ENCODE measurements at places on chromosomes 1 and 21.

DNA sequence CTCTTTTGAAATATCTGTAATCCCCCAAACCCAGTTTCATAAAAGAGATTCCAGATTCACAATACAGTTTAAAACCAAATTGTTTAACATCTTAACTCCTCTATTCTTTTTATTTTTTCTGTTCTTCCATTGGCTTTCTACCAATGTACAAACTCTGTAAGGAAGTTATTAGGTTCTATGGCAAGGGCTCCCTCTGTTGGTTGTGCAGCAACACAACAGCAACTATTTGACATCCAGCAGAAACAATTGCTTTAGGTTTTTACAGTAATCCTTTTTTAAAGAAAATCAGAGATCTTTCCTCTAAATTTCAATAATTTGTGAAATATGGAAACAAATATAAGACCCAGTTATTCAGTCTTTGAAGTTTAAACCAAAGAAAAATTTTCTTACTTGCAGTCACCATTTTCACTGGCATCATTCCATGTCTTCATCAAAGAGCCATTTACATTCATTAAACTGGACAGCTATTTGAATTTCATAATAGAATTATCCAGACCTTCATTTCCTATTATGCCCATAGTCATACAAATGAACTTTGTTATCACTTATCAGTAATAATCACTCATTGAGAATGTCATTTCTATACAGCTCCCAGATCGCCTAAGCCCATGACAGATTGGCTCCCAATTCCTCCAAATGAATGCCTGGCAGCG lies 46.5 kb upstream of the RNF11 start:
- peak; percentile 13 for DNase-seq

- DNase-seq = no peak
Observed at GRCh38 chr21:28099001-28099705, 893.5 kb downstream of the LTN1 start.

GRCh38 chr1:31663622-31664452 lies 19.2 kb upstream of the PEF1 start:
- peak; percentile 25 for DNase-seq

DNA sequence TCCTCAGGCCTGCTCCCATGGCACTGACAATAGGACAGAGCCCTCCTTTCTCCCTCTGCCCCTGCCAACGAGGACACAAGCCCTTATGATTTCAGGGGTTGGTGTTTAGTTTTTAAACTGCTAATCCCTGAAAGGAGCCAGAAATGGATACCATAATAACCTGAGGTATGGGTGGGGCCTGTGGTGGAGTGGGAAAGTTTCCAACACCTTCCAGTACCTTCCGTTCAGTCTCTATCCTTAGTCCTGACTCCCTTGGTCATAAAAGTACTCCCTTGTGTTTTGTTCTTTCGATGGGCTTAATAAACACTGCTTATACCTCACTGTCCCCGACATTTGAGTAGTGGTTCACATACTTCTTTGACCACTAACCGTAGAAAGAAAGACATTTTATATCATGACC lies 141.8 kb upstream of the MAGI3 start:
- no peak for DNase-seq

- no peak for DNase-seq
Observed at GRCh38 chr1:211738691-211739301, 63.4 kb upstream of the NEK2 start.

DNA sequence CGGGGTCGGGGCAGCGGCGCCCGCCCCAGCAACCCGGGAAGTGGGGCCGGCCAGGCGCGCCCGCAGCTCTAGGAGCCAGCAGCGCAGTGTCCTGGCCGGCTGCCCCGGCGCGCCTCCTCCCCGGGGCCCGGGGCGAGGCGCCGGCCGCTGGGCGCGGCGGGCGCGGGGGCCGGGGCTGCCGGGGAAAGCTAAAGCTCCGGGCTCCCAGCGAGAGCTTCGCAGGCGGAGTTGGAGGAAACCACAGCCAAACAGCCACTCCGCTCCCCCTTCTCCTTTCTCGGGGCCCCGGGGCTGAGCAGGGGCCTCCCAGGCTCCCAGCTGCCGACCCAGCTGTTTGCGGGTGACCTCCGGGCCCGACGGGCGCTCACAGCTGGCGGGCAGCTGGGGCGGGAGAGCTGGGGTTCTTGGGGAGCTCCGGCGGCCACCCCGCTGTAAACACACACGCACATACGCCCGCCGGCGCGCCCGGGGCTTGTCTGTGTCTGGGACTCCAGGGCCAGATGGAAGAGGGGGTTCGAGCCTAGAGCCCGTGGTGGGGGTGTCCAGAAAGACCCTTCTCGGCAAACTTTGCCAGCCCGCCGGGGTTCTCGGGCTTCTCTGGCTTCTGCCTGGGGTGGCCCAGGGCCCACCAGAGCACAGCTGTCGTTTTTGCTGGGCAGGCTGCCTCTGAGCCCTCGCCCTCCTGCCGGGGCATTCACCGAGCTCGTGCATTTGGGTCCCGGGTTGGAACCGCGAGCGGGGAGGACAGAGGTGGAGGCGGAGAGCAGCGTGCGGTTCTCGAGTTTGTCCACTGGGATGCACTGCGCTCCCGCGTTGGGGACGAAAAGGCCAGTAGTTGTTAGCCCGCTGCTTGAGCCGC lies 1.5 kb downstream of the AJAP1 start:
- no peak for DNase-seq

Data from central memory CD8-positive, alpha-beta T cell (primary cell).